Stimulated activated CD4-positive, alpha-beta T cell treated with anti-CD3 and anti-CD28 coated beads, Interleukin-15, amount 100 ng/mL, for 48 hours (primary cell): ENCODE measurements at places on chromosomes 16 and 17.

DNA sequence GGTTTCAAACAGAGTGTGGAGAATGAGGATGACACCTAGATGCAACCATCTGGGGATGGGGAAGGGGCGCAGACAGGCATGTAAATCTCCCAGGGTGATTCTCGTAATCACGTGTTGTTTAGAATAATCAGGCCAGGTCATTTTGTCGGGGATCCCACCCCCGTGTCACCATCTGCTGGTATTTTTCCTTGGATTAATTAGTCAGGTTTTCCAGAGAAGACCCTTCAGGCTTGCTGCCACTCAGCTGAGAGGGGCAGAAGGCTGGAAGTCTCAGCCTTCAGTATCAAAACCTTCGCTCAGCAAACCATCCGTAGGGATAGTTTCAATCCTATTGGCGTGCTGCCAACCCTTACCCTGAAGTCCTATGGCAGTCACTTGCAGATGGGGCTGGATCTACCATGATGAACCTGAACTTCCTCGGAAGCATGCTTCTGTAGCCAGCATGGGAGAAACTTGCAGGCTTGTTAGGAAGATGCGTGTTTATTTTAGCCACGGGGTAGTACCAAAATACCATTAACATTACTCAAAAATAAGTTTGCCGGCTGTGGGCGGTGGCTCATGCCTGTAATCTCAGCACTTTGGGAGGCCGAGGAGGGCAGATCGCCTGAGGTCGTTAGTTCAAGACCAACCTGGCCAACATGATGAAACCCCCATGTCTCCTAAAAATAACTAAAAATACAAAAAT lies 7.5 kb upstream of the ADCY9 start:
- DNase-seq = no peak

GRCh38 chr17:38852771-38853291 lies 690 bp downstream of the RPL23 start:
- DNase-seq = no peak

- DNase-seq = no peak
These were observed 19.2 kb downstream of the LIMD2 start for GRCh38 chr17:63680700-63681099.

DNA sequence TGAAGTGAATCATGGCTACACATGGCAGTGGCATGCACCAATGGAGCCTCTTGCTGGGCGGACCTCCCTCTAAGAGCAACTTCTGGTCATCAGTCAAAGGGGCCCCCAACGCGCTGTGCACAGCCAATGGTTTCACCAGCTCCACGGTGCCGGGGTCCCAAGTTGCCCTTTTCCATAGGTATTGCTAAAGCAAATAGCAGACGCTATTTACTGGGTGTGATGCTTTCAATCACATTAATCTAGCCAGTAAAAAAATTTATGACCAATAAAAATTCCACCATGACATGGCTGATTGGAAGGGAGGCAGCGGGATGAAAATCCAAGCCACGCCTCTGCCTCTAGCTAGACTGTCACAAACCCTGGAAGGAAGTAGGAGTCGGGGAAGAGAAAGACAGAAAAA lies 680.3 kb upstream of the SOX9 start:
- no peak for DNase-seq

GRCh38 chr16:79628501-79628975 lies 28.0 kb upstream of the MAF start:
- DNase-seq = peak; percentile 66

DNA sequence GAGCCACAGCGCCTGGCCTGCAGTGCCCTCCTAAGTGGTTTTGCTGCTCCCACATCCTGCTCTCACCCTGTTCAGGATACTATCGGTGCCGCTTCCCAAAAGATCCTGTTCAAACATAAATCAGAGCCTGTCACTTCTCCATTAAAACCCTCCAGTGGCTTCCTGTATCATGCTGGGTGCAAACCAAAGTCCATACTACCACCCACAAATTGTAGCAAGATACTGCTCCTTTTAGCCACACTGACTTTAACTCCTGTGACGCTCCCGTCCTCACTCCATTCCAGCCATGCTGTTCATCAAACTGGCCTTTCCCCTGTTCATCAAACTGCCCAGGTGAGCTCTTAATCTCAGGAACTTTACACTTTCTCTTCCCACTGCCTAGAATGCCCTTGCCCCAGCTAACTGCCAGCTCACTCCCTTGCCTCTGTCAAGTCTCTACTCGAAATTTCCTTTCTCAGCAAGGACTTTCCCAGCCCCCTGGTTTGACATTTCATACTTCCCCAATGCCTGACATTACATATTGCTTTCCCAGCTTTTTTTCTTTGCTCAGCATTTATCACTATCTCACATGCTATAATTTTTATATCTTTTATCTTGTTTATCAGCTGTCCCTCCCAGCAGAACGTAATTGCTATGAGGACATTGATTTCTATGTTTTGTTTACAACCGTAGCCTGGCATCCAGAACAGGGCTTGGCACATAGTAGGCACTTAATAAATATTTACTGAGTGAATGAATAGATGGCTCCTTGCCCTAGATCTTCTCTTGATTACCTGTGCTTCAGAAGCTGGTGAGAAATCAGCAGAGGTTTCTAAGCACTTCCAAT lies 44.3 kb upstream of the SMURF2 start:
- no peak for DNase-seq

DNA sequence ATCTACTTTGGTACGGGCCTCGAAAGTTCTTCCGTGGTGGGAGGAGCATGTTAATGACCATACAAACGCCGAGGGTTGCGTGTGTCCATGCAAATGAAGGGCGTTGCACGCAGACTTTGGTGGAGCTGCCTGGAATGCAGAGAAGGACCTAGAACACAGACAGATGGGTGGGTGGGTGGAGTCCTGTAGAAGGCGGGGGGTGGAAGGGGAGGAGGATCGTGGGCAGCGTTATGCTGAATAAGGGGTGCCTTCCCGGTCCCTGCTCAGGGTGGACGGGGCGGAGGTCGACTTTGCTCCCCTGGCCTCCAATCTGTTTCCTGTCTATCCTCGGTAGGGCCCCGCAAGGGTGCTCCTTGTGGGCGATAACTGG lies 795 bp upstream of the PAQR4 start:
- DNase-seq = no peak
